ENCODE measurements at places on chromosomes 11 and 22. TPM values are rescaled to one million over a fixed set of nuclear protein-coding genes. Genes with fewer than 3 reads are reported as not detected.

DNA sequence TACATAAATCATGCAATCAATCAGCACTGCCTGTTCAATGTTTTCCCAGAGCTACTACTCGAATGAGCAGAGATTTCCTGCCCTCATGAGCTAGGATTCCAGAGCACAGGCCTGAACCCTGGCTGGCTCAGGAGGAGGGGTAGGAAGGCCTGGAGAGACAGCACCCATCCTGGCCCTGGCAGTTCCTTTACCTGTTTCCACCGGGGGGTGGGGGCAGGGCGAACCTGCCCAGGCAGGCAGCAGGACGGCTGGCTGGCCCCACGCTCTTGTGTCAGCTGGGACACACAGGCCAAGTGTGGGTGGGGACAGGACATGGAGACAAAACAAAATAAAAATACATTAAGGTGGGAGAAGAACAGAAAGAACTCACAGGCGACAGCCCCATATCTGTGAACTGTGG lies 109.8 kb upstream of the BID start:
- DNase-seq, result no peak

DNA sequence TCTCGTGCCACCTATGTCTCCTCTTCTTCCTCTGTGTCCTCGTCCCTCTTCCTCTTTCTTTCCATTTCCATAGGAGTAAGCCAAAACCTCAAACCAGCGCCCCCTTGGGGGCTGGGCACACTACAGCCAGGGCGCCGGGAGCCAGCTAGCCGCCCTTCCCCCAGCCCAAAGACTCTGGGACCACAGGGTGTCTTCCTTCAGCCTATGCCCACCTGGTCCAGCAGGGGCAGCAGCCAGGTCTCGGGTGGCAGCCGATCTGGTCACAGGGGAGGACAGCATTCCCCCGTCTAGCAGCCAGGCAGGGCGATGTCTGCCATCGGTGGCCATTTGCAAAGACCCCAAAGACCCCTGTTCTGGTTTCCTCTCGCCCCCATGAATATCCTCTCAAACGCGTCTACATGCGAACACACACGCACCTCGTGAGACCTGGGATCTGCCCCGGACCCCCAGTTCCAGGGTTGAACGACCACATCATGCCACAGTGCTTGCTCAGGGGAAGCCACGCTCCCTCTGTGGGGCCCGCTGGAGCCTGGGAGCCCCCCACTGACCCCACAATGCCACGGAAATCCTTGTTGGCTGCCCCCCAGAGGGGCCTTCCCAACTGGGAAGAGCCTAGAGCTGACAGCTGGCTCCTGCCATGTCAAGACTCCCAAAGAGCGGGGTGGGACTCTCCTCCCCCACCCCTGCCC lies 546.0 kb upstream of the CCDC179 start:
- DNase-seq, result no peak

- DNase-seq, result no peak
Observed at GRCh38 chr11:33320016-33320813, 63.0 kb downstream of the HIPK3 start.

DNA sequence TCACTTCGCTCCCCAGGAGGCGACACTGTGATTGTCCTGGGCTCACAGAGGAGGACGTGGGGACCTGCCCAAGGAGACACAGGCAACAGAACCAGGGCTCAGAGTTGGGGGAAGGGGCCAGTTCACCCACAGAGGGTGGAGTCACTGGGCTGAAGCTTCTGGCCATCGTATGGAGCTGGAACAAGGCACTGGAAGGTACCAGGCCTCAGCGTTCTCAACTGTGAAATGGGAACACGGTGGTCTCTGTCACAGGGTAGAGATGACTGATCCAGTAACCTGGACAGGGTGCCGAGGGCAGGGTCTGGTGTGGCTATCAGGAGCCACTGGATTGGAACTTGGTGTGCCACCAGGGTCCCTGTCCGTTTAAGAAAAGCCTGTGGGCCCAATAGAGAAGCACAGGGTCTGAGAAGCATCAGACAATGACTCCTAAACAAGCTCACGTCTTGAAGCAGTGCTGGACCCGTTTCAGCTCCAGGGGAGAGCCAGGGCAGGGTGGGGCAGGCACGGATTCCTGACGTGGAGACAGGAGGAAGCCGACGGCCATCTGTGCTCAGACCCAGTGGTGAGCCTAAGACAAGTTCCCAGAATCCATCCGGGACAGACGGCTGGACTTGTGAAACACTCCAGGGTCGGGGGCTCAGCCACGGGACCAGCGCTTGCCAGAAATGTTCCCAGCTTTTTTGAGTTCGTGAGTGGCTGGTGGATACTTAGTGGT lies 25.0 kb upstream of the KCNQ1OT1 start:
- no peak for DNase-seq

TMEM218 gene
- 15.6 TPM for total RNA-seq

TBX10 gene
- not detected for total RNA-seq

NTM gene
- total RNA-seq, result not detected

All from activated CD4-positive, alpha-beta memory T cell treated with anti-CD3 and anti-CD28 coated beads, Interleukin-2, amount 10 ng/mL, durations not matched to agents 7 days and 5 days (primary cell).